Stimulated activated CD4-positive, alpha-beta T cell treated with anti-CD3 and anti-CD28 coated beads, Interleukin-4, amount 100 ng/mL, for 4 hours (primary cell): ENCODE measurements at places on chromosomes 16 and 17.

GRCh38 chr16:68731637-68732036 lies 5.5 kb upstream of the CDH1 start:
- DNase-seq = no peak

DNA sequence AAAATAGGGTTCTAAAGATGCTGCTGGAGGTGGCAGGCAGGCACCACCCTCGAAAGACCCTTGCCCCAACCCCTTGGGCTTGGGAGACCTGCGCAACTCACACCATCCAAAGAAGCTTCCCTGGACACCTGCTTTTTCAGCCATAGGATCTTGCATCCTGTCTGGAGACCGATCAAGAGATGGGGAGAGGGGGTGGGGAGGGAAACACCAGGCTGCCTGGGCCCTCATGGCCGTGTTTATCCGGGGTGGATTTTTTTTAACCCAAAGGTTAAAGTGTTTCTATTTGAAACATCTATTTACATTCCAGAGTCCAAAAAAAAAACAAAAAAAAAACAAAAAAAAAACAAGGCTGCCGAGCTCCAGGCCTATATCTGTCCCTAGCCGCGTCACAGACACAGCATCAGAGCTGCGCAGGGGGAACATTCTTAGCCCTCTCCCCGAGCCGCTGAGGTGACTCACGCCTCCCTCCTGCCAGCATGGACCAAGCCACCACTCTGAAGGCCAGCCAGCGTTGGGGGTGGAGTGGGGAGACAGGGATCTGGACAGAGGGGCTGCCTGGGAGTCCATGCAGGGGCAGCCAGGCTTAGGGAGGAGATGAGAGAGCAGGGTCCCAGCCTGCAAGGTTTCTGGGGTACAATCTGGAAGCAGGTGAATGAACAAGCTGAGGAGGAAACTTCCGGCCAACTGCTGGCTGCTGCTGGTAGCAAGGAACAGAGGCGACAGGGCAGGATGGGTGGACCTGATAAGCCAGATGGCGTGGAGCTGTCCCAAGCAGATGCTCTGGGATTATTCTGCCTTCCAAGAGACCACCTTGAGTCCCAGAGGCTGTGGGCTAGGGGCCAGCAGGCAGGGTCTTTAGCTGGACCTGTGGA lies 14.8 kb downstream of the HDAC5 start:
- DNase-seq = no peak

- DNase-seq = no peak
These were observed 48.4 kb downstream of the MPRIP start for GRCh38 chr17:17090642-17091103.

DNA sequence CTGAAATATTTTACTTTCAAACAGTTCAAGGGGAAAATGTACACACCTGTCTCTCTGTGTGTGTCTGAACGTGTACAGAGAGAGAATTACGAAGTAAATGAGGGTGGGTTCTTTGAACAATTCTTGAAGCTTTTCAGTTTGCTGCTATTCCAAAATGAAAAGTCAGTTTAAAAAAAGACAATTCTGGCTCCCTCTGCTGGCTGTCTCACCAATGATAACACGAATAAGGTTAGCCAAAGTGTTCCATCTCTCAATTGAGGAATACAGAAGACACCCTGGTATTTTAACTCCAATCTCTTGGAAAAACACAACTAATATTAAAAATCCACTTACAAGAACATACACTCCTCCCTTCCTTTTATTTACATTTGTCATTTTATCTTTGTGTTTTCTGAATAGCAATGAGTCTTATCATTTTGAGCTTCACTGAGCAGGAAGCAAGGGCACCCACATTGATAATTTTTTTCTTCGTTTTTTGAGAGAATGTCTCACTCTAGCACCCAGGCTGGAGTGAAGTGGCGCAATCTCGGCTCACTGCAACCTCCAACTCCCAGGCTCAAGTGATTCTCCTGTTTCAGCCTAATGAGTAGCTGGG lies 20.5 kb downstream of the EFTUD2 start:
- DNase-seq = no peak

DNA sequence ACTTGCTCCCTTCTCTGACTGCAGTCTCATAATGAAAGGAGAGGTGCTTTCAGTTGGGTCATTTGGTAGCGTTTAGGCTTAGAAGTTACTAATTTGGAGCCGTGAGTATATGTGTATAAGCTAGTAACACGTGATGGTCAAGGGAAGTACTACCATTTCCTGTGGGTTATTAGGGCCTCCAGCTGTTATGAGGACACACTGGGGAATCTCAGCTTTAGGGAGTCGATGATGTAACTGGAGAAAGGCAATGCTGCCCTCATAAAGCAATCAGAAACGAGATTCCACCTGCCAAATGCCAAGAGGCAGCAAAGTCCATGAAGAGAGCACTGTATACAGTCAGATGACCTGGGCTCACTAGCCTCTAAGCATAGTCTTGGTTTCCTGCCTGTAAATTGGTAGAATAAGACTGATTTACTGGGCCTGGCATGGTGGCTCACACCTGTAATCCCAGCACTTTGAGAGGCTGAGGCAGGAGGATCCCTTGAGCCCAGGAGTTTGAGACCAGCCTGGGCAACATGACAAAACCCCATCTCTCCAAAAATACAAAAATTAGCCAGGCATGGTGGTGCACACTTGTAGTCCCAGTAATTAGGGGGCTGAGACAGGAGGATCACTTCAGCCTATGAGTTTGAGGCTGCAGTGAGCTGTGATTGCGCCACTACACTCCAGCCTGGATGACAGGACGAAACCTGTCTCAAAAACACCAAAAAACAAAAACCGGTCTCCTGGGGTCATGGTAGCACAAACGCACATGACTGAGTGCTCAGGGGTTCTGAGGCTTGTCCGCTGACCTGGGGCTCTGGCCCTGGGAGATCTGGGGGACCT lies 53.0 kb downstream of the SF3B3 start:
- no peak for DNase-seq

- no peak for DNase-seq
These were observed 445.1 kb downstream of the MAF start for GRCh38 chr16:79155471-79155870.

DNA sequence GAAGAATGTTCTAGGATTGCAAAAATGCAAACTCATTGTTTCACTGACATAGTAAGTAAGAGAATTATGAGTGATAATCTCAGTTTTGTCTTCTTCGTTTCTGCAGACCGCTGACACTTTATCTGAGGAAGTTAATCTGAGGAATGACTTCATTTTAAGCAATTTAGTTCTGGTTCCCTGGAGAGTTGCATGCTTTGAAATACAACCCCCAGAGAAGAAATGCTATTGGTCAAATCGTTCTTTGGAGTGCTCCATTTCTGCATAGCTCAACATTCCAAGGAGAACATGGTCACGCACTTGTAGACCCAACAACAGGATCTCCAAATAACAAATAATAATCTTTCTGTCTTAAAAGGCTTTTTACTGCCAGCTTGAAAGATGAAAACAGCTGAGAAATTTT lies 427.1 kb downstream of the GRIN2A start:
- no peak for DNase-seq

GRCh38 chr17:4369557-4370230 lies 3.2 kb upstream of the UBE2G1 start:
- no peak for DNase-seq

GRCh38 chr16:58317608-58318152 lies 22.9 kb upstream of the PRSS54 start:
- DNase-seq = no peak

- no peak for DNase-seq
These were observed 147.4 kb upstream of the TBX2 start for GRCh38 chr17:61251939-61252865.

GRCh38 chr16:30882429-30883310 lies 11.2 kb downstream of the BCL7C start:
- DNase-seq = no peak

DNA sequence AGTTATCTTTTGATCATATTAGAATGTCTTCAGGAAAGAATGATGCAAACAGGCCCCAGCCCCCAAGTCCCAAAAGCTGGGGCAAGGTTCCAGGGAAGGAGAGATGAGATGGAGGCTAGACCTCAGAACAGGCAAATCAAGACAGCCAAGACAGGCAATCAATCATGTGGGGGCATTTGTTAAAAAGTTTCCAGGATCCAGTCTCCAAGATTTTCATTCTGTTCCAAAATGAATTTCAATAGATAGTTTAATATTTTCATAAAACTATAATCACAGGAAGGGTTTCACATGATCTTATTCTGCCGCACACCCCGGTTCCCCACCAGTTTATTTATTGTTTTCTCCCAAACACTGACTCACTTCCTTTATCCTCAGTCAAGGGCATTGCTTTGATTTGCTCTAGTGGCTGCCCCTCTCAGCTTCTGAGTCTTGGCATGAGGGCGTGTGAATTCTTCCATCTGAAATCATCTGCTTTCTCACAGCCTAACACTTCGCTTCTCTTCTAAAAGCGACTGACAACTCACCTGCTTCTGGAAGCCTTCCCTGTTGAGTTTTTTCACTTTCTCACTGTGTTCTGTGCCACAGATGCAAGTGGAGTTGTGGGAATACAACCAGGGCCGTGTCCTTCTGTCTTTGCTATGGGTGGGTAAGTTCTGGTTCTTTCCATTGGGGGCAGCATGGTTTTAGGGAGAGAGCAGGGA lies 12.2 kb upstream of the TERF2 start:
- no peak for DNase-seq

GRCh38 chr17:68598545-68598961 lies 2.6 kb downstream of the FAM20A start:
- no peak for DNase-seq

GRCh38 chr17:4815043-4815675 lies 8.2 kb downstream of the PLD2 start:
- DNase-seq = no peak

- no peak for DNase-seq
These were observed 48.5 kb downstream of the SPOP start for GRCh38 chr17:49629447-49629846.
